H4 (cell line): ENCODE measurements at places on chromosomes 1 and 21.
A peak's percentile ranks its signal among the peaks of the same experiment; 100 is the strongest.

DNA sequence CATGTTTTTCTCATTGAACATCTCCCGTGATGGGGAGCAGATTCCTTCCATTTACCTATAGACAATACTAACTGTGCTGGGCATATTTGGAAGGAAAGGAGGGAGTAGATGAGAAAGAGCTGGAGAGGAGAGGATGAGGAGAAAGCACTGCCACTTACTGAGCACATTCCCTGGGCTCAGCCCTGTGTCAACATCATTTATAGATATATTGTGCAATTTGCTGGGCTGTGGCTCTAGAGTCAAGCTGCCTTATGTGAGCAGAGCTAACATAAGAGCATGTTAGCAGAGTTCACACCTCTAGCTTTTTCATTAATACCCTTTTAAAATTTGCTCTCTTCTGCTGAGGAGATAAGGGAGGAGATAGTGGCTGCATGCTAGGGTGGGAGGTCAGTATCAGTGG lies 22.3 kb upstream of the CD53 start:
- DNase-seq, result no peak

- no peak for DNase-seq
Measured at GRCh38 chr1:59329412-59330053, 32.6 kb downstream of the FGGY start.

DNA sequence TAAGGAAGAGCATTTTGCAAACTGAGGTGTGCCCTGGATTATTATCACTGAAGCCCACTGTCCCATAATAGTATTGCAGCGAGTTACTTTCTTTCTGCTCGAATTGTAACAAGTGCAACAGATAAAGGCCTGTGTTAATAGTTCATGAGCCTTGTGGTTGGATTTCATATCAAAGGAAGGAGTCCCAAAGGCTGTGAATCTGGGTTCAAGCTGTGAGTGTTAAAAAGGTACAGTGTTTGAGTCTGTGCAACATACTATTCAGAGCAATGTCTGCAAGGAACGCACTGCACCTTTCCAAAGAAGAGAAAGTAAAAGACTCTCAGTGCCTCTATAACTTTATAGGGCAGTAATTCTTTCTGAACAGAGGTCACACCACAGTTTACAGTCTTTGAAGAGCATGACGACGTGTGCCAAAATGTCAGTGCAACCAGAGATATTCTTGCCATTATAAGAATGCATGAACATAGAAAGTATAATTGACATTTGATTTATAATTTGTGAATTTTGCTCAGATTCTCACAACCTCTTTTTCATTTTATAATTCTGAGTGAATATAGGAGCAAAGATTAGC lies 79.1 kb downstream of the CDC7 start:
- DNase-seq, result no peak

GRCh38 chr1:113931451-113931851 lies 2.3 kb downstream of the HIPK1 start:
- DNase-seq, result peak; percentile 80

DNA sequence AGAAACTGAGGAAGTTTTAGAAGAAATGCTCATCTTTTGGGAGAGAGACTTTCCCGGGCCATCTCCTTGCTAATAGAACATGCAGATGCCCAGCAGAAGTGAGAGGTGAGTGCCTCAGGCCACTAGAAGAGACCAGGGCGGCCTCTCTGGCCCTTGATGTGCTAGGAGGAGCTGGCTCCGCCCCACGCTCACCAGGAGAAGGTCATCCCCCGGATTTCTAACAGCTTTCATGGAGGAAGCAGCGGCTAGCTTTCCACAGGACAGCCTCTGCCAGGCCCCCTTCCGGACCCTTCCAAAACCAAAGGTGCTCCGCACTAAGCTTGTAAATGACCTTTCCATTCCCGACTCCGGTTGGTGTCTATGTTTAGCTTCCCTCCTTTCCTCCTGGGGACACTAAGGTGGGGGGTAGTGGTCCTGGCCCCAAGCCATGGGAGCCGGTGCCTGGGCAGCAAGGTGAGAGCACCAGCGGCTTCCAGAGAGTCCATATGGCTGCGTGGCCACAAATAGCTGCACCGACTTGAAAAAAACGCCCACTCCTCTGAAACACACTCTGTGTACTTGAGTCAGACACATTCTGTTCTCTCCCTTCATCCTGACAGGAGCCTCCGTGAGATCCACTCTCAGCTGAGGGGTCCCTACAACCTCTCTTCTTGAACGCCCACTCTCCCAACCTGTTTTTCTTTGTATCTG lies 249.9 kb downstream of the TNR start:
- no peak for DNase-seq

- no peak for DNase-seq
Measured at GRCh38 chr1:158952416-158952815, 21.1 kb downstream of the PYHIN1 start.

DNA sequence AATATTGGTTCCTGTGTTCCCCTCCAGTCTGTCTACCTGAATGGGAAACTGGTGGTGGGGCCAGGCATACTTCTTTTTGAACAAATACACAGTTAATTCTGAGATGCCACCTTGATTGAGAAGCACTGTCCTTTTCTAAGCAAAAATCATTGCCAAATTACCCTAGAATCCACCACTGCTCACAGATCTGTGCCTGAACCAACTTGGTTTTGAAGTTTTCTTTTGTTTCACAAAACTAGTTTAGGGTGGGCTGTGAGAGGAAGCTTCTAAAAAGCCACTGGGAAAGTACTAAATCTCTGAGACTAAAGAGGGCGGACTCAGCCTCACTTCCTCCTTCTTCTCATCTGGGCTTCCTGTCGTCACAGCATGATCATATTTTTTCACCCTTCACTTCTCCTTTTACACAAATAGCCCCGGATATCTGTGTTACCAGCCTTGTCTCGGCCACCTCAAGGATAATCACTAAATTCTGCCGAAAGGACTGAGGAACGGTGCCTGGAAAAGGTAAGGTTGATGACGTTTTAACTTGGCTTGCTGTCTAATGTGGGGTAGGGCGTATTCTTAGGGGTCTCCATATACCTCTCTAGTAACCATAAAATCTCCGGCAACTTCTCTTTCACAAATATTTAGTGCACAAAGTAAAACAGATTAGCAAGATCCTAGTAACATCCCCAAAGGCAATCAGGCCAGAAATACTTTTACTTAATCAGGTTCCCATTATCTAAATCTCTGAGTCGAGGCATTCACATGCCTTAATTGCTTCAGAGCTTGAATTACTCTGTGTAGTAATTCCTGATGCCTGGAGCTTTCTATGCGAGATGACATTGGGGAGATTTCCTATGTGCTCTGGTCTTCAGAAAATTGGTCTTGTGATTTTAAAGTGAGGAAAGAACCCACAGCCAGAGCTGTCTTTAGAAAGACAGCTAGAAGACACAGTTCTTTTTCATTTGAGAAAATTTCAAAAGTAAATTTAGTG lies at the start of gene CD53:
Gene CD53 (plus strand): TSS at position 404 of the 976 bp plus-strand sequence. CDS start 18,261 bp downstream, outside the sequence.
- no peak for DNase-seq

DNA sequence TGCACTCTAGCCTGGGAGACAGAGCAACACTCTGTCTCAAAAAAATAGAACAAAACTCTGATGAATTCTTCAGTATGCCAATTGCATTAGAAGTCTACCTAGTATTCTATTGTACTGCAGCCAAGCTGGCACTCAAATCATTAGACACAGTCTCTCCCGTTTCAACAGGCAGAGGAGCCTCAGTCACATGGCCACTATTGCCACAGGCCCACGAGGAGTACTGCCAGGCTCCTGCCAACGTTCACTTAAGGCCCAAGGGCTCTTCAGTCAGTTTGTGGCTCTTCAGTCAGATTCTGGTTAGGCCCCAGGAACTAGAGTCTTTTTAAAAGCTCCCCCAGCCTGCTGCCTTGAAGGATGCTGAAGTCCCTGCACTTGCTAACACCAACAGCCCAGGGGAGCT lies 73.4 kb downstream of the SH3BGR start:
- no peak for DNase-seq

- peak; percentile 76 for DNase-seq
Measured at GRCh38 chr1:23544444-23545389, 13.7 kb upstream of the E2F2 start.
